ENCODE measurements at places on chromosomes 5 and 9.
A peak's percentile ranks its signal among the peaks of the same experiment; 100 is the strongest.

- DNase-seq: no peak
These were observed 52.9 kb downstream of the GDNF start for GRCh38 chr5:37786862-37787519.

DNA sequence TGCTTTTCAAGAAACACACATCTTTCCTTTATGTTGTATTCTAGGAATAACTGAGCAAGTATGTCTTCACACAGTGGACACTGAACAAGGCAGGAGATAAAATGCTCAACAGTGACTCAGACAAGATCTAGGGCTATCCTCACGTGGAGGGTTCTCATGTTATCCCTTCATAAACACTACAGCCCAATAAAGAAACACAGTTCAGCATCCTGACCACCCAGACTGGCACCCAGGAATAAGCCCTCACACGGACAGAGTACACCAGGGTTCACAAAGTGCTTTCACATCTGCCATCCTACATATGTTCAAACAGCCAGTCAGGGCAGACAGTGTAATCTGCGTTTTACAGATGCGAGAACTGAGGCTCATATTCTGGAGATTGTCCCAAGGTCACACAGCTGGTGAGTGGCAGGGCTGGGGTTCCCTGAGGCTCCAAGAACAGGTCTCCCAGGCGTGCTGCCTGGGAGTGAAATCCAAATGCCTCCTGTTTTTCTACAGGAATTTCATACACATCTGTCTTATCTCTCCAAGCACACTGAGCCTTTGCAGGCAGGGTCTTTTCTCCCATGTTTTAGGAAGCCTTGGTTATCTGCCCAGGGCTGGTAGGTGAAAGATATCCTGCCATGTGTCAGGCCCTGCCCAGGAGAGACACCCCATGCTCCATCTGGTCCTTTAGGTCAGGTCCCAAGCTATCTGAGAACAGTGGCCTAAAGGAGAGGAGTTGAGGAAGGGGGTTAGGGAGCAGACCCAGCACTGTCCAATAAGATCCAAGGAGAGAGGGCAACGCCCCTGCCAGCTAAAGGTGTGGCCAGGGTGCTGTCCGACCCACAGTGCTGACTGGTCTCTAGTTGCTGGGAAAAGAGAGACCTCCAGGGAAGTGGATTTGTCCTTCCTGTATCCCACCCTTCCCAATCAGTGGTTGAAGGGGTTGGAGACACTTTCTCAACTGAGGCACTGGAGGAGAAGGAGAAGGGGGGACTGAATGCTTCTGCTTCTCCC lies 47.9 kb upstream of the XPA start:
- no peak for DNase-seq

DNA sequence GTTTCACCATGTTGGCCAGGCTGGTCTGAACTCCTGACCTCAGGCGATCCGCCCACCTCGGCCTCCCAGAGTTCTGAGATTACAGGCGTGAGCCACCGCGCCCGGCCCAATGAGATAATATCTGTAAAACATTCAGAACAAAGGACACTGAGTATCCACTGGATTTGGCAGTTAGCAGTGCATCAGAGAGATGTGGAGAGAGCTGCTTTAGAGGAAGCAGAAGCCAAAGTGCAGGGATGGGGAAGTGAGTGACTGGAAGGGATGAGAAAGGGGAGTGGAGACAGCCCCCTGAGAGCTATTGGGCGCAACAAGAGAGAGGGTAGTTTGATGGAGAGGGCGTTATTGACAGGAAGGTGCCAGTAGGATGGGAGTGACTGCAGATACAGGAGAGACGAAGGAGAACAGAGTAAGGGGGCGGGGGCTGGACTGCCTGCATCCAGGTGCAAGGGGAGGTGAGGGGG lies 157.5 kb upstream of the SHB start:
- DNase-seq: peak; percentile 11

DNA sequence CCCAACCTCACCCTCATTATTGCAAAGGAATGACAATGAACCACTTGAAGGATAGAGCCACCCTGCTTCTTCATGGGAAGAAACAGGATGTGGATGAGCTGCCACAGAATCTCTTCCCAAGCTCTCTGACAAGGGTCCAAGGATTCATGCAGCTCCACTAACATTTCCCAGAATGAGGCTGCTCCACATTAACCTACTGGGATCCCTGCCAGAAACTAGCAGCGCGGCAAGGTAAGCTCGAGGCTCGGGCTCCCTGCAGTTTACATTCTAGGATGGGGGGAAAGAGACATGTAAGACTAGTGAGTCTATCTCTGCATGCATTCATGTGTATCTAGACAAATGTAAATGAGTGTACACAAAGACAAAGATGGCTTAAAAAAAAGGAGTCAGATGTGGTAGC lies 12.1 kb downstream of the DCAF12 start:
- no peak for DNase-seq

GRCh38 chr5:52844885-52845284 lies 57.2 kb downstream of the ITGA1 start:
- no peak for DNase-seq

- DNase-seq: no peak
These were observed 30.7 kb downstream of the ACOT12 start for GRCh38 chr5:81363093-81363871.

DNA sequence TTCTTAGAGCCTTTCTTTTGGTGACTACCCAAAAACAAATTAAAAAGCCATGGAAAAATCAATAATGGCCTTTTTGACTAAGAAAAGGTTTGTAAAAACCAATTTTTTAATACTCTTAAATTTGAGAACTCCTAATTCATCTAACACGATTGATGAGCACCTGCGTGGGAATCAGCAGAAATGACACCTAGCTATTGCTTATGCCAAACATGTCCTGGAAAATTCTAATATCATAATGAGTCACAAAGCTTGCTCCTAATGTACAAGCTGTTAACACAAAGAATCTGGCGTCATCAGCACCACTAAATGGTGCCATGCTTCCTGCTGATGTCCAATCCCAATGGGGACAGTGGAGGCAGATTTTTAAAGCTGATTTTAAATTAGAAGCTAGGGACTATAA lies 146.2 kb upstream of the LRRTM2 start:
- DNase-seq: no peak

GRCh38 chr9:89436963-89437625 lies 60.8 kb downstream of the SEMA4D start:
- no peak for DNase-seq

GRCh38 chr5:168409591-168410458 lies 76.4 kb upstream of the RARS1 start:
- DNase-seq: no peak

DNA sequence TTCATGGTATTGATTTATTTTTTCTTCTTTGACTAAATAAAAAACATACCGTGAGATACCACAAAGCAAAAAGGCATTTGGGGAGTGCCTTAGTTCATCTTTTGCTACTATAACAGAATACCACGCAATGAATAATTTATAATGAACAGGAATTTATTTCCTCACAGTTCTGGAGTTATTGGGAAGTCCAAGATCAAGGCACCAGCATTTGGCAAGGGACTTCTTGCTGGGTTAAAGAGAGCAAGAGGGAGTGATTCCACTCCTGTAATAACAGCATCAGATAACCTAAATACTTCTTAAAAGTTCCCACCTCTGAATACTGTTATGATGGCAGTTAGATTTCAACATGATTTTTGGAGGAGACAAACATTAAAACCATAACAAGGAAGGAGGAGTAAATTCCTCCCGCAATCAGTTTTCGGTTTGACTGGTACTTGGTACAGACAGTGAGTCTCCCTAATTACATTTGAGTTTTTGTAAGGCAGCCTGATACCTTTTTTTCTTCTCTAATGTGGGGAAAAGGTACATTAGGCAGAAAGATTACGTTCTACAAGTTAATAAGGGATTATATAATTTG lies 8.8 kb upstream of the OMD start:
- DNase-seq: no peak

GRCh38 chr9:116115761-116116353 lies 37.7 kb upstream of the PAPPA start:
- DNase-seq: no peak

- no peak for DNase-seq
These were observed 11.2 kb downstream of the IER5L start for GRCh38 chr9:129166623-129167557.

GRCh38 chr9:92608241-92608908 lies 61.6 kb downstream of the IPPK start:
- DNase-seq: no peak

GRCh38 chr9:119020730-119021333 lies 348.4 kb downstream of the BRINP1 start:
- no peak for DNase-seq
